ENCODE measurements at places on chromosomes 5 and 9.

DNA sequence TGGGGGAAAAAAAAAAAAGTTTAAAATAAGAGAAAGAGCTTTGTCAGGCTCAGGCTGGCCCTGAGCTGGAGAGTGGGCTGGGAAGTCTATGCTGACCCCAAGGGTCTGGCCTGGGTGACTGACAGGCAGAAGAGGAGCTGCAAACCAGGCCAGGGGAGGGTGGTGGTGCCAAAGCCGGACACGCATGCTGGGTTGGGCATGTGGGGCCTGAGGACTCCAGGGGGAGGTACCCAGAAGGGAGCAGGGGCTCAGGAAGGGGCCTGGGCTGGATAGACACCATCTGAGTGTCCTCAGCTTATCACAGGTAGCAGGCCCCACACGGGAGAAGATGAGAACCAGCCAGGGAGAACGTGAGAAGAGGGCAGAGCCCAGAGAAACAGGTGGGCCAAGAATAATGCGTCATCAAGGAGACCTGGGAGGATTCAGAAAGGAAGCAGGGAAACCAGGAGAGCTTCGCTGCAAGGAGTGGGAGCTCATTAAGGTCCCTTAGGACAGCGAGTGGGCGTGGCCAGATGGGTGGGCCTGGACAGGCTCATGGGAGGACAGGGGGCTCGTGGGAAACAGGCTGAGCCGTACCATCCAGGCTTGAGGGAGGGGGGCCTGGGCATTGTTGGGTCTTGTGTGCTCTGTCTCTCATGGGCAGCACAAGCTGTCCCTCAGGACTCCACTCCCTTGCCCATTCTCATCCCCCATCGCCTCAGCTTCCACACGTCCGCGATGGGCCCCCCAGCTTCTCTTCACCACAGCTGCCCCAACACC lies 16.0 kb downstream of the TMOD1 start:
- DNase-seq, result no peak

GRCh38 chr9:97970165-97970564 lies 13.0 kb upstream of the ANP32B start:
- no peak for DNase-seq

- no peak for DNase-seq
Measured at GRCh38 chr9:115412656-115413055, 294.7 kb upstream of the TNC start.

GRCh38 chr5:37770786-37771185 lies 69.1 kb downstream of the GDNF start:
- no peak for DNase-seq

- DNase-seq, result no peak
Measured at GRCh38 chr9:68619072-68619471, 78.4 kb upstream of the TMEM252 start.

- DNase-seq, result no peak
Measured at GRCh38 chr9:7121664-7122063, 363.9 kb downstream of the KDM4C start.

DNA sequence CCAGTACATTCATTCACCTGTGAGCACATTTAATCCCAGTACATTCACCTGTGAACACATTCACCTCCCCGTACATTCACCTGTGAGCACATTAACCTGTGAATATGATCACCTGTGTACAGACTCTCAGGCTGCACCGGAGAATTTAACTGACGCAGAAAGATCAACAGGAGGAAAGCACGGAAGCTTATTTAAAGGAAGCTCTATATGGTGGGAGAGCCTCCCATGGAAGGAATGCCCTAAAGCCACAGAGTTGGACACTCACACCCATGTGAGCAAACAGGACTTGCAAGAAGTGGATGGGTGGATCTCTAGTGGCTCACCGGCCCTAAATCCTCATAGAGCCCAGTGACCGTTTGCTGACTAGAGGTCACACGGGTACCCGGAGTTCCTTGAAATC lies 38.2 kb downstream of the TRIP13 start:
- DNase-seq, result no peak

DNA sequence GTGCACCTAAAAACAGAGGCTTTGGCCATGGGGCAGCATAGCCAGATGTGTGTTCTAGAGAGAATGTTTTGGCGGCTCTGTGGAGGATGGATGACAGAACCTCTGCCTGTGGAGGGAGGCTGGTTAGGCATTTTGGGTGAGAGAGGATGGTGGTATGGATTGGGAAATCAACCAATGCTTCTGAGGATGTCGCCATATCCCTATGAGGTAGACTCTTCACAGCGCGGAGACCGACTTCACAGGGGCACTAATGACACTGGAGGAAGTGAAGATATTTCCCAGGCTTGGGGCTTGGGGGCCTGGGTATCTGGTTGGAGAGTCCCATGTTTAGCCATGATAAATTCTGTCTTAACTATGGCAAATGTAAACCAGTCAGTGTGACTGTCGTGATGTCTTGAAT lies 140.6 kb upstream of the KLF4 start:
- no peak for DNase-seq

DNA sequence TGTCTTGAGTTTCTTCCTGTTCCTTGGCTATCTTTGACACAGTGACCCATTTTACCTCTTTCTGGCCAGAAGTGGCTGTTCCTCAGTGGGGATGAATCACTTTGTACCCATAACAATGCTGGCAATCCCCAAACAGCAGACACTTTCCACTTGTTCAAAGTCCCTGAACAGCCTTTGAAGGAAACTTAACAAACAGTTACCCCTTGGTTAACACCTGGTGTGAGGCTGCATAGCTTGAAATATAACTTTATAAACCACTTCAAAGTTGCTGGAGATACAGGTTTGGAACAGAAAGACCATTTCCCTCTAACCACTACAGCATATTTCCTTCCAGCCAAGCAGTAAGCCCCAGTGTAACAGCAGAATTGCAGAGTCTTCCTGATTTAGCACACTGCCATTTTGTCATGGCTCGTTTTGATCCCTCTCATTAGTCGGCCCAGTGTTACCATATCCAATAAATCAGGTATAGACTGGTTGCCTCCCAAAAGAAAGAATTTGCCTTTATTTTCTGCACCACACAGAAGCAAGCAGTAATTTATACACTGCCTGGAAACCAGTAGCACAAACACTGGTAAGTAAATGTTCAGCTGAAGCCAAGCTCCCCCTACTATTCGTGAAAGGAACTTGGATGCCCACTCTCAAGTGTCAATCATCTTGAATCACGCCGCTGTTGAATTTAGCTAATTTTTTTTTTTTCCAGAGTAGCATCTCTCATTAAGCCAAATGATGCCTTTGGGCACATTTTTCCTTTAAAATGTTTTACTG lies 225.9 kb downstream of the PIK3R1 start:
- DNase-seq, result no peak

DNA sequence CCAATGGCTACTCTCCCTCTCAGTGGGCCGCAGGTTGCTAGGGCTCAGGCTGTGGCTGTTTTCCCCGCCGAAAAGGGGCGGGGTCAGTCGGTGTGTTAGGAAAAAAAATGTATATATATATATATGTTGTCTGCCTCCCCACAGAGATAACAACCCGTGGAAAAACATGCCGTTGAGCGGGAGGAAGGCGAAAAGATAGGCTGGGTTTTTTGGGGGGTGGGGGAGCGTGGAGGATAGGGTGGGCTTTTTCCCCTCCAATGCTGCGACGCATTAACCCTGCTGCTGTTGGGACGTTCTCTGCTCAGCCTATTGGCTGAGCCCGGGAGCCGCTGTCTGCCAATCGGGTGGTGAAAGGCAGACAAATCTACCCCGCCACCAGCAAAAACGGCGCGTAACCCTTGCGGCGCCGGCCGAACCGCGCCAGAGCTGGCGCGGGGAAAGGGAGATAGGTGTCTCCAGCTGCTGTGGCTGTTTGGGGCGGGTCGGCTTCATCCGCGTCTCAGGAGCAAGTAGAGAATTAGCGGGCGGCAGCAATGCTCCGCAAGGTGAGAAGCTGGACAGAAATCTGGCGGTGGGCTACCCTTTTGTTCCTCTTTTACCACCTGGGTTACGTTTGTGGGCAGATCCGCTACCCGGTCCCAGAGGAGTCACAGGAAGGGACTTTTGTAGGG lies at the start of gene PCDHGC4:
Gene PCDHGC4, plus strand, starts transcription at position 390 of the 671 bp plus-strand sequence. Its CDS starts 144 bp downstream, at position 534.
- DNase-seq, result no peak

DNA sequence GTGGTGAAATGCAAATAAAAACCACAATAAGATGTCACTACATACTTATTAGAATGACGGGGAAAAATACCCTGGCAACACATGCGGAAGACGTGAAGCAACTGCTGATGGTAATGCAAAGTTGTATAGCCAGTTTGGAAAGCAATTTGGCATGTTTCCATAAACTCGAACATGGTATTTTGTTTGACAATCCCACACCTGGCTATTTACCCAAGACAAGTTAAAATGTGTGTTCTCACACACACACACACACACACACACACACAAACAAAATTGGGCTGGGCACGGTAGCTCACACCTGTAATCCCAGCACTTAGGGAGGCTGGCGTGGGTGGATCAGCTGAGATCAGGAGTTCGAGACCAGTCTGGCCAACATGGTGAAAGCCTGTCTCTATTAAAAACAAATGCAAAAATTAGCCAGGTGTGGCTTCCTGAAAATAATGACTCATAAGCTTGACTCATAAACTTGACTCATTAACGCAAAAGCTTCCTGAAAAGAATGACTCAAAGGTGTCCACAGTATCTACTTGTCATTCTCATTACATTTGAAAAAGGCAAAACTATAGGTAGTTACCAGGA lies 456.5 kb downstream of the CDH18 start:
- no peak for DNase-seq

DNA sequence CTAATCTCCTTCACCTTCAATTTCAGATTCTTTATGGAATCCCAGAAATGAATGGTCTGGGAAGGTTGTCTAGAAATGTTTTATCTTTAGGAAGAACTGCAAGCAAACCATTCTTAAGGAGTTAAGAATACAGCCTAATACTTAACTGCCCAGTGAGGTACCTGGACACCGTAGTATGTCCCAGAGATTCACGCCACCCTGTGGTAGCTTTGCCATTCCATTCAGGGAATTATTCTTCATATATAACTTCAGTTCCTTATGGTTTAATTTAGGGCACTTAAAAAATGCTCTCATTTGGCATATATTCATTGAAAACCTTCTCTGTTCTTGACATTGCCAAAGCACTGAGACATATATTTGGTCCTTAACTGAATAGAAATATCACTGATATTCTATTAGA lies 49.7 kb downstream of the ACTBL2 start:
- no peak for DNase-seq

- DNase-seq, result no peak
Measured at GRCh38 chr5:172524573-172525021, 70.3 kb upstream of the SH3PXD2B start.

- DNase-seq, result no peak
Measured at GRCh38 chr9:132883349-132884294, 4.9 kb downstream of the SPACA9 start.

DNA sequence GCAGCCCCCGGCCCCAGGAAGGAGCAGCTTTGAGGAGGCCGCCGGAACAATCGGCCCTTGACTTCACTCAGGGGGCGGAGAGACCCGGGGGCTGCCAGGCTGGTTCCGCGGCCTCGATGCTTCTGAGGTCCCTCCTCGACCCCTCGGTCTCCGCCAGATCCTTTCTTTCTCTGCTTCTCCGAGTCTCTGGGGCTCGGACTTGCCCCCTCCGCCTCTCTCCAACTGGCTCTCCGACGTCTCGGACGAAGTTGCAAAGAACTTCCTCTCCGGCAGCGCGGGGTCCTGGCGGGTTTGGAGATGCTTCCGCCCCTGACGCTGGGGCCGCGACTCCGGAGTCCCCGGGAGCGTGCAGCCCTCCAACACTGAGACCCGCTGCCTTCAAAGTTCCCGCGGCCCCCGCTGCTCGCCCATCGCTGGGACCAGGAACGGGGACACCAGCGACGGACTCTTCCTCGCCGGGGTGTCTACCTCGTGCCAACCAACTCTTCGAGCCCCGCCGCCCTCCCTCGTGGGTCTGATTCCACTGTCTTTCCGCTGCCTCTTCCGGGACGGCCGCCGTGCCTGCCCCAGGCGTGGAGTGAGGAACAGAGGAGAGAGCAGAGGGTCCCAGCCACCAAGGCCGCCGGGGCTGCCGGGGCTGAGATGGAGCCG lies 7.0 kb downstream of the PAX5 start:
- no peak for DNase-seq
